ENCODE measurements at places on chromosomes 7 and 10.

DNA sequence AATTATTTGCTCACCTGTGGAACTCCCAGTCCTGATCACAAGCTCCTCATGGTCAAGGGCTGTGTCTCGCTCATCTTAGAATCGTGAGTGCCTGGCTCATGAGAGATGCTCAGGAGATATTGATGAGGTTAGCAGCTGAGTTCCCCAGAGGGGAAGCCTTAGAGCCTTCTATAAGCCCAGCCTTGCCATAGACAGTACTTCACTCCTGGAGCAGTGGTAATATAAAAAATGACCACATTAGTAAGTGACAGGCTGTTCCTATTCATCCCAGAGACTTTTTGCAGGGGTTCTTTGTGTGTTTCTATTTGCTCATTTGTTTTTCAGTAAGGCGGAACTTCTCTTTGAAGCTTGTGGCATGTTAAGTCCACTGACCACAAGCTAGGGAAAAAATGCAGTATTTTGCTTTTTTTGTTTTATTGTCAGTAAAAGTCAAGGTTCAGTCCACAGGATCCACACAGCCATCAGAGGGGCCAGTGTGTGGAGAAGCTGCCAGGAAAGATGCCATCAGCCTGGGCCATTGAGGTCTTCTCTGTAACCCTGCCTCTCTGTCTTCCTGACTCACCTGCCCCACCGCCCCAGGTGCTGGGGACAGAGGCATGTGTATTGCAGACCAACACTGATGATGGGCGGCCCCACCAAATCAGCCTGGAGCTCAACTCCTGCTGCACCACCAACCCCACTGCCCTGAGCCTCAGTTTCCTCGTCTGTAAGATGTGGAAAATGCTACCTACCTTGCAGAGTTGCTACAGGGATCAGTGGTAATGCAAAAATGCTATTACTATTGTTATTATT lies 36.4 kb upstream of the JCAD start:
- no peak for DNase-seq

DNA sequence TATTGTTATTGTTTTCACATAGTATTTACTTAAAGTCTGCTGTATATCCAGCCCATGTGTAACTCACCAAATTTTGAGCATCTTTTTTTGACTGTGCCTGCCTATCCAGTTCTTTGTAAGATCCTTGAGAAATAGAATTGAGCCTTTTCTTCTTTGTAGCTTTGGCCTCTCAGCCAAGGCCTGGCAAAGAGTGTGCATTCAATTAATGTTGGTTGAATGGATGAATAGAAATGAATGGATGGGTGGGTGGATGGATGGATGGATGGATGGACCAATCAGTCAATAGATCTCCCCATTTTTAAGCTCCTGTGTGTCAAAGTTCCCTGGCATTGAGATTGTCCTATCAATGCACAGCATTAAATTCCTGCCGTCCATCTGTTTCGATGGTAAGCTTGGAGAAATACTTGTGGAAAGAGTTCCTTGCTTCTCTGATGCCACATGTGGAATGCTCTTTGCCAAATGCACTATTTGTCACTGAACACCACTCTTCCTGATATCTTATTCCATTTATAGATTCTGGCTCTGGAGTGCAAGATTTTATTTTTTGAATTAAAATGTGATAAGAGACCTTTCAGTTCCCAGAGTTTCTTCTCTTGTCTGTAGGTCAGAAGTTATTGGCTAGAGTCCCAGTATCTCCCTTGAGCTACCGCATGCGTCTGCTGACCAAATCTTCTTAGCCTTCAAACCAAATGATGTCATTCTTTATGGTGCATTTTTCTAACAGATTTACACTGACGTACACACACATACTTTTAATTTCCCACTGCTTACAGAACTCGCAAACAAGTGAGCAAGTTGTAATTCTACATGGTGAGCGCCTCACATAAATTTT lies 20.7 kb upstream of the ADRB1 start:
- DNase-seq, result no peak

- DNase-seq, result no peak
These were observed 141.2 kb upstream of the ANKRD1 start for GRCh38 chr10:91062091-91062490.

DNA sequence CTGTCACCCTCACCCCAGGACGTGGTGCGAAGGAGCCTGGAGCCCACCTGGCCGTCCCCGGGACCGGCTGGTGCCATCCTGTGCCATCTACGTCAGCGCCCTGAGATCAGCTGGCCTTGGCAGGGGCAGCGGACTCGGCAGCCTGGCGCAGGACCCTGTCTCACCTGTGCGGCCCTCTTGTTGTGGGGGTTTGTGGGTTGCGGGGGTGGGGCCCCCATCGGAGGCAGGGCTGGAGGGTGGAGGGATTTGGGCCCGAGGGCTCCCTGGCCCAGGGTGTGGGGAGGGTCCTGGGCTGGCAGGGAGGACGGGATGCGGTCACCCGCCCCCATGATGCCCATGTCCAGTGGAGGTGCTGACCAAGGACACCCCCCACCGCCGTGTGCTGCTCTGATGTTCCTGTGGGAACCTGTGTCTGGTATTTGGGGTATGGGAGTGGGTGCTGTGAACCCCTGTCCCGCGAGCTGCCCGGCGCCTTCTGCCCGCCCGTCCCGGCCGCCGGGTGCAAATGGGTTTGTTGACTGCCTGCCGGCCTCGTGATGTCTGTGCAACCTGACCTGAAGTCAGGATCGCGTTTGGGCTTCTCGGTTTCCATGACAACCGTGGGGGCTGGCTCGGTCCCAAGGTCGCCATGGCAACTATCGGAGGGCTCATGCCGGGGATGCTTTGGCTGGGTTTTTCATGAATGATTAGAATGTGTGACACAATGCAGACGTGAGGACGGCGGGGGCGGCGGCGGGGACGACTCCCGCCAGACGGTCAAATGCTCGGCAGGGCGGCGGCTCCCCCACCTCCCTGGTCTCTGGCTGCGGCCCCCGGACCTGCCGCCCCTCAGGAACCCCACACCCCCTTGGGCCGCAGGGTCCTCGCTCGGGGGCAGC lies 7.3 kb downstream of the MAFK start:
- DNase-seq, result no peak

DNA sequence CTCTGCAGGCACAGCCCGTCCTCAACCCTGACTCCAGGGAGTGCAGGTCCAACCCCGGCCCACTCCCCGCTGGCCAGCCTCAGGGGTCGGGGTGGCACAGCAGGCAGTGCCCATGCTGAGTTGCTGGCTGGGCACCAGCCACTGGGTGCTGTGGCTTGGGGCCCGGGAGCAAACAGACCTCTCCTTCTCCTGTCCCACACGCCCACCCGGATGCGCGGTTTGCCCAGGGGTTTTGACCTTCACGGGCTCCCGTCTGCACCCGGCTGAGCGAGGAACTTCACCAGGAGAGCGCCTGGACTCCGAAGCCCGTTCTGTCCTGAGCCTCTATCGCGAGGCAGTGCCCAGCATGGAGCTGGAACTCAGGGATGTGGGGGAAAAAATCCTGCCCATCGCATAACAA lies 2.6 kb upstream of the GRIFIN start:
- no peak for DNase-seq

- peak; percentile 41 for DNase-seq
These were observed 40.7 kb downstream of the TARP start for GRCh38 chr7:38232502-38233366.

DNA sequence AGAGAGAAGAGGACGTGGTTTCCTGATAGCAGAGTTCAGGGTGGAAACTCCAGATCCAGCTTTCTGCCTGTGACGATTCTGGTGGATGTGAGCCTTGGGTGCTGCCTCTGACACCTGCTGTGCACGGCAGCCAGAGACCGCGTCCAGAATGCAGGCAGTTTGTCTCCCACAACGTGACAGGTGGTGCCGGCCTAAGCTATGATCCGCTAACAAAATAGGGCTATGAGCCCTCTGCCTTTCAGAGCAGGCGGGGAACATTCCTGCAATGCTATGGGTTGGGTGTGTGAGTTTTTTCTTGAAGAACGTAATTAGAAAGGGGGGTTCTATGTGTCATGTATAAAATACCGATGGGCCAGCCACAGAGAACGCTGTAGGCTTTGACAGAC lies 297.3 kb upstream of the PRKCQ start:
- no peak for DNase-seq

DNA sequence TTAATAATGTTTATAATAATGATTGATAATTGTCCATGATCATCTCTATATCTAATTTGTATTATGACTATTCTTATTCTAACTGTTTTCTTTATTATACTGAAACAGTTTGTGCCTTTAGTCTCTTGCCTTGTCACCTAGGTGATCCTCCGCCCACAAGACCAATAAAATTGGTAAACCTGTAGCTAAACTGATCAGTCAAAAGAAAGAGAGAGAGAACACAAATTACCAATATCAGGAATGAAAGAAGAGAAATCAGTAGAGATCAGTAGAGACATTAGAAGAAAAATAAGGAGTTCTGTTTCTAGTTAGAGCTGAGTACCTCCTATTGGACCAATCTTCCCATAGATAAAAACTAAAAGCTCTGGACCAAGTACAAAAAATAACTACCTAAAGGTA lies 6.1 kb upstream of the COA1 start:
- no peak for DNase-seq

- DNase-seq, result no peak
These were observed 86.9 kb upstream of the MTPN start for GRCh38 chr7:136064081-136064480.

- no peak for DNase-seq
These were observed 179.2 kb upstream of the MBL2 start for GRCh38 chr10:52951824-52952223.

DNA sequence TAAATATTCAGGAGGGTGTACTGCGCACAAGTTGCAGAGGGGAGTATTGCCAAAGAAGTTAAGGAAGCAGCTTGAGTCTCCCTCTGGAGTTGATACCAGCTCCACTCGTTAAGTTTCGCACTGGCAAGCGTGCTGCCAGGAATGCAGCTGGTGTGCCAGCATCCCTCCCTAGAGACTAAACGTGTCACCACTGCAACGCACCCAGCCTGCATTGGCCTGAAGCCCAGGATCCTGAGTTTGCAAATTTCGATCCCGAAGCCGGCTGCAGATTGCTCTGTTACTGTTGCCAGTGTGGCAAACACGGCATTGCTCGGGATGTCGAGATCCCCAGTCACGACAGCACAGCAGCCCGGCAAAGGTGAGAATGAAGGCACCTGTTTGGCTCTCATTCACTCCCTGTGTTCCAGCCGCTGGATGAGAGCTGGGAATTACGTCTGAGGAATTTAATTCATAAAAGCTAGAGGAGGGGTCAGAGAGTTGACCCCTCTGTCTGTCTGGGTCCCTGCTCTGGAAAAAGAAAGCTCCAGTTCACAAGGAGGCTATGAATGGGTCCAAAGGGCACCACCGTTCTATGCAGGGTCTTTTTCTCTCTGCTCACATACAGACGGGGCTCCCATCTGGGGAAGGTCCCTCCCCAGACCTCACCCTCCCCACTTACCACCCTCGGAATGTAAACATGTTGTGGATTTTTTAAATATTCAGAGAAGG lies 61.0 kb downstream of the NRP1 start:
- no peak for DNase-seq

DNA sequence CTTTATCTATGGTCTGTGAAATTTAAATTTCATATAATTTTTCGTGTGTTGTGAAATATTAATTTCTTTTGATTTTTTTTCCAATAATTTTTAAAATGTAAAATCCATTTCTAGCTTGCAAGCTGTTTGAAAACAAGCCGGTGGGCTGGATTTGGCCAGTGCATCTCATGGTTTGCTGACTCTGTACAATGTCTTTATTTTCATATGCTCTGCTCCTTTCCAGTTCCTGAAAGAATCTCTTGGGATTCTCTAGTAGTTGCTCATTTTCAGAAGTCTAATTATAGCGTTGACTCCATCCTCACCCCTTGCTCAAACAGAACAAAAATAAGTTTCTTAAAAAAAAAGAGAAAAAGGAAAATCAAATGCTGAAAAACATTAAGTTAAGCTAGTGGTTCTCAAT lies 21.4 kb downstream of the UBN2 start:
- DNase-seq, result no peak

GRCh38 chr10:70258216-70258615 lies 25.0 kb upstream of the PPA1 start:
- no peak for DNase-seq

GRCh38 chr7:129780257-129780973 lies 168.9 kb downstream of the NRF1 start:
- DNase-seq, result peak; percentile 17

DNA sequence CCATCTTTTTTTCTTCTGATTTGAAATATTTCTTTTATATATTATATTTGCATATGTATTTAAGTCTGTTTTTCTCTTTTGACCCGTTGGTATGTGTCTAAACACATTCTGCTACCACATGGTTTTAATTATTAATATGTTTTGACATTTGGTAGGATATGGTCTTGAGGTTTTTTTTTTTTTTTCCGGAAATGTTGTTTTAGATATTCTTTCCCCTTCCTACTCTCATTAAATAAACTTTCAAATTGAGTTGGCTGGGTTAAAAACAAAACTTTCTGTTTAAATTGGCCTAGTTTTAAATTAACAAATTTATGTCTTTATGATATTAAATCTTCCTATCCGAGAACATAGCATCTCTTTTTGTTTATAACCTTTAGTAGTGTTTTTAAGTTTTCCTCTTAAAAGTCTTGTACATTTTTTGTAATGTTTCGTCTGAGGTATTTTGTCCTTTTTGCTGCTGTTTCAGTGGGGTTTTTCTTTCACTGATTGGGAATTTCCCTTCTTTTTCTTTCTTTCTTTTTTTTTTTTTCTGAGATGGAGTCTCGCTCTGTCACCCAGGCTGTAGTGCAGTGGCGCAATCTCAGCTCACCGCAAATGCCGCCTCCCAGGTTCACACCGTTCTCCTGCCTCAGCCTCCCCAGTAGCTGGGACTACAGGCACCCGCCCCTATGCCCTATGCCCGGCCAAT lies 25.4 kb downstream of the STAM start:
- no peak for DNase-seq

GRCh38 chr10:25808372-25808771 lies 125.7 kb upstream of the MYO3A start:
- DNase-seq, result no peak

DNA sequence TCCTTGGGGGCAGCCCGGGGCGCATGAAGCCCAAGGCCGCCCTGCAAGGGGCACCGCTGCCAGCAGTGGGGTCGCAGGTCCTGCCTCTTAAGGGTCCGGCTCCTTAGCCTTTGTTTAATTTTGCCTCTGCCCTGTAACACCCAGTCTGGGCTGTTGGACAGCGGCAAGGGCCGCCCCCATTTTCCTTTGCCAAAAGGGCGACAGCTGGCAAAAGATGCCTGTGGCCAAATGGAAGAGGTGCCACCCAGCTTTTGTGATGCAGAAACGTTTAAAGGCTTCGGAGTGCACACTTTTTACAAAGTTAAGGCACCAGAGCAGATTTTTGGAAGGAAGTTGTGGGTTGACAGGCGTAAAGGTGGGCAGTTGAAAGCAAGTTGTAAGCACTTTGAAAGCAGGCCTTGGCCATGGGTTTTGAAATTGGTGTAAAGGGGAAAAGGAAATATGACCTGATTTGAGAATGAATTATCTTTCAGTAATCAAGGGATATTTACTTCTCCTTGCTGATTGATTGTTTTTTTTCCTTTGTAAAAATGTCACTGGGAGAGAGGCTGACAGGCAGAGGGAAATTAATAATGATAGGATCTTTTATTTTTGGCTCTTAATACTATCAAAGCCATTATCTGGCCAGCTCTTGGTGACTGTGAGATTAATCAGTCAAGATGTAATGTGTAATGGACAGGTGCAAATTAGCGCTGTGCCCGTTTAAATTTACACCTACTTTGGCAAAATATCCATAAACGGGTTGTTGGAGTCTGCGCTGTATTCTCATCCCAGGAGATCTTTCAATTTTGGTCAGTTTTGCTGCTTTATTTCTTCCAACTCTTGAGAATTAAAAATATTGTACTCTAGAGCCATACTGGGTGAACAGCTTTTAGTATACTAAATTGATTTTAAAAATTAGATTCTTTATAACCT lies 1.2 kb downstream of the CASD1 start:
- DNase-seq, result no peak

- DNase-seq, result no peak
These were observed 20.7 kb downstream of the CHST3 start for GRCh38 chr10:71984809-71985388.

- DNase-seq, result no peak
These were observed 141.4 kb upstream of the PRKCQ start for GRCh38 chr10:6721480-6721879.
